Stimulated activated CD4-positive, alpha-beta T cell treated with anti-CD3 and anti-CD28 coated beads, Interleukin-4, amount 100 ng/mL, for 4 hours (primary cell): ENCODE measurements at places on chromosomes 2 and 18.

- DNase-seq, result no peak
These were observed 9.7 kb upstream of the DNAJB2 start for GRCh38 chr2:219269362-219270054.

GRCh38 chr2:191435141-191435540 is 189.9 kb downstream of the MYO1B start:
- DNase-seq, result no peak

DNA sequence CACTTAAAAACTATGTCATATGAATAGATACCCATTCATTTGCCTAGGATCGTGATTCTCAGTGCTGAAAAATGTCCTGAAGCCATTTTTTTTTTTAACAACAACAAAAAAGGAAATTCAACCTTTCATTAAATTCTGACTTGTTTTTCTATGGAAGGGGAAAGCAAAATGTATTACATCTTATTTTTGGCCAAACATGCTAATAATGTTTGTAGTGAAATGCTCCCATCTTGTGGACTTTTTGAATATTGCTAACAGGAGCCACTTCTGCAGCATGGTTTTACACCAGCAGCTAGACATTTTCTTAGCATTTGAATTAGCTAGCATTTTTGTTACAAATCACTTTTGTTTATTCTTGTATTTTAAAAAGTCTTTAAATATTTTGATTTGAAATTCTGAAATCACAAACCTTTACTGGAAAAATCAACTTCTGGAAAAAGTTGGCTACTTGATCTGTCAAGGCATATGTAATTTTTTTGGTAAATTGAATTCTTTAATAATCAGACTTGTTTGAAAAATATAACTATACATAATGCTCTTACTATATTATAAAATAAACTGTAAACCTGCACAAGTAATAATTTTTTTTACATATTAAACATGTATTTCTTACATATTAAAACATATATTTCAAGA is 75.8 kb downstream of the KIDINS220 start:
- DNase-seq, result no peak

GRCh38 chr2:221608442-221608841 is 36.3 kb upstream of the EPHA4 start:
- DNase-seq, result no peak

DNA sequence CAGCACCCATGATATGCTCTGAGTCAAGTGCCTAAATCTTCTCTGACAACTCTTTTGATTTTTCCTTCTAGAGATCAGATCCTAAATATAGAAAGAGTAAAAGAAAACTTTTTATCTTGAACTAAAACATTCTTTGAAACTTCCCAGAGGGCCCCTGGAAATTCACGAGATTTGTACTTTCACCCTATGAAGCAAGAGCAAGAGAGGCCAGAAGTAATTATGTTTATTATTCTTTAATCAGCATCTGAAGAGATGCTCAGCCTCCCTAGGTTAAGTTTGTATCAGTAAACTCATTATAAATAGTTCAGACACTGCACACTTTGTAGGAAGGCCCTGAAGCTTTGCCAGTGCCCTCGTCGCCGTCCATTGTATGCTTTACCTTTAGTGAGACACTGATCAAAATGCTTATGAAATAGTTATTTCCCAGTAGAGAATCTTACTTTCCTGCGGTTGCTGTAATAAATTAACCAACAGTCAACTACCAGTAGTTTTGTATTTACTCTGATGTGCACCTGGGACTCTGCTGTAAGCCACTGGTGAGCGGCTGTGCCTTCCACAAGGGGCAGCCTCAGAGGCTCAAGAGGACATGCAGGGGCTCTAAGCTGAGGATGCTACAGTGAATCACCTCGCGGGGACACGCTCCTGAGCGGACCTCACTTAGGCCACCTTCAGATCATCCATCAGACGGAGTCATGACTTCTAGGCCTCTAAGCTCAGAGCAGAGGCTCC is 71.9 kb downstream of the BIN1 start:
- no peak for DNase-seq

DNA sequence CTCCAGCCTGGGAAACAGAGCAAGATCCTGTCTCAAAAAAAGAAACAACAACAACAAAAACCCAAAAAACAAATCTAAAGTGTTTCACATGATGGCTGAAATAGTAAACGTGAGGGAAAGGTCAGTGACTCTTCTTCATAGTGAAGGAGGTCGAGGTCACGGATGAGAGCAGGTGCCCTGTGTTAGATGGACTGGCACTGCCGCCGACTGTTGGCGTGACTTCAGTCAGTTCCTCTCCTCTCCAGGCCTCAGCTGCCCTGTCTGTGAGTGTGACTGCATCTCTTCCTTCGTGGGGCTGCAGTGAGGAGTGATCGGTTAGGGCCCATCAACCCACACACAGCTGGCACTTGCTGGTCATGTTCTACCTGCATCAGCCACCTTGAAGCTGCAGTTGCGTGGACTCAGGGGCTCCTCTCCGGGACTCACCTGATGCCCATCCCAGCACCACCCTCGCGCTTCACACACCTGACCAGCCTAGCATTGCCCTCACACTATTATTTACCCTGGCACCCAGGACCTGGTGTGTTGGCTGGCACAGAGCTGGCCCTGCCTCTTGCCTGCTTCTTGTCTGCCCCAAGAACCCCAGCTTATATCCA is 30.1 kb upstream of the TMEM87B start:
- no peak for DNase-seq

- DNase-seq, result no peak
These were observed 90.9 kb upstream of the CDH7 start for GRCh38 chr18:65659912-65660311.

DNA sequence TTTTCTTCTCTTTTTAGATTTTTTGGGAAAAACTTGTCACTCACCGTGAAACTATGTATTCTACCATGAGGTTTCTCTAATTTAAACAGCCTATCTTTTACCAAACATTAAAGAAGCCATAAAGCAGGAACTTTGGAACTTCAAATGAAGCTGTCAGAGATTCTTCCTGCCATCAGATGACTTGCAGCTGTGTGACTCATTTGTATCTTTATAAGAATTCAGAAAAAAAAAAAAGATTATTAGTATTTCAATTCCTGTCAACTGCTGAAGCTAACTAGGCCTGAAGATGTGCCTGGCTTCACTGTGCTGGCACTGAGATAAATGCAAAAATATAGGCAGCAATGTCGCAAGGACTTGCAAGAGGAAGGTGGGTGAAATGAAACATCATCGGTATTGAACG is 1399.1 kb upstream of the PIK3C3 start:
- DNase-seq, result no peak

- no peak for DNase-seq
These were observed 36.8 kb downstream of the ADAM23 start for GRCh38 chr2:206480161-206480560.

GRCh38 chr2:127324635-127325034 is 30.7 kb upstream of the ERCC3 start:
- no peak for DNase-seq

- DNase-seq, result no peak
These were observed 435.1 kb downstream of the DLGAP1 start for GRCh38 chr18:4020026-4020425.

GRCh38 chr2:188130317-188130716 is 161.4 kb upstream of the GULP1 start:
- no peak for DNase-seq

- DNase-seq, result no peak
These were observed 451.0 kb upstream of the SETBP1 start for GRCh38 chr18:44229693-44230108.

- DNase-seq, result no peak
These were observed 87.1 kb downstream of the HS1BP3 start for GRCh38 chr2:20563833-20564232.

DNA sequence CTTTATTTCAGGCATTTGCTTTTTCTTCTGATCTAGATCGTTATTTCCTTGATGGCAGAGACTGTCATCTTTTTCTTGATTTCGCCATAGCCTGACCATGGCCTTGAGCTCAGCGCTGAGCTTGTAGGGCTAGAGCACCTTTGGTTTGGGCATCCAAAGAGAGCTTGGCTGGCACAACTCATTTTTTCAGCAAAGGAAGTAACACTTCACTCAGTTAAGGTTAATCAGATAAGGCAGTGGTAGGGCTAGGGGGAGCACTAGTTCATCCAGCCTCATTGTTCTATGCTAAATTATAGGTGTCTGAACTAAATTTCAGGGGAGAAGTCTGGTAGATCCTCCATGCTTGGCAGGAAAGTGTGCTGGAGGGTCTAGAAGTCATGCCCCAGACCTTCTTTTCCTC is 125.0 kb downstream of the SETBP1 start:
- no peak for DNase-seq

DNA sequence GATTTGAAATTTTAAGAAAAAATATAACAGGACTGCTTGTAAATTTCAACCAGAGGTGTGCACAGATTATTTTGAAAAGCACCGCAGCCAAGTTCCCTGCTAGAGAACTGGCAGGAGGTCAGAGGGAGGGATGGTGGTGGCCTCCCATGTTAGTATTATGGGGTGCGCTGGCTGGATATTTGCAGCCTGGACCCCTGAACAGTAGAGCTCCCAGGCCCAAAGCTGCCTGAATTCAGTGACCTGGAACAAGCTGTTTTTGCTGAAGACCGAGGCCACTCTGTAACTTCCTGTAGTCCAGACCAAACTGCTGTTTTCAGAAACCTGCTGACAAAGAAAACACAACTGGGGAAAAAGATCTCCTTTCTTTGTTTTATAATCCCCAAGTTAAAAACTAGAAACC is 314.3 kb downstream of the TNS1 start:
- DNase-seq, result no peak

DNA sequence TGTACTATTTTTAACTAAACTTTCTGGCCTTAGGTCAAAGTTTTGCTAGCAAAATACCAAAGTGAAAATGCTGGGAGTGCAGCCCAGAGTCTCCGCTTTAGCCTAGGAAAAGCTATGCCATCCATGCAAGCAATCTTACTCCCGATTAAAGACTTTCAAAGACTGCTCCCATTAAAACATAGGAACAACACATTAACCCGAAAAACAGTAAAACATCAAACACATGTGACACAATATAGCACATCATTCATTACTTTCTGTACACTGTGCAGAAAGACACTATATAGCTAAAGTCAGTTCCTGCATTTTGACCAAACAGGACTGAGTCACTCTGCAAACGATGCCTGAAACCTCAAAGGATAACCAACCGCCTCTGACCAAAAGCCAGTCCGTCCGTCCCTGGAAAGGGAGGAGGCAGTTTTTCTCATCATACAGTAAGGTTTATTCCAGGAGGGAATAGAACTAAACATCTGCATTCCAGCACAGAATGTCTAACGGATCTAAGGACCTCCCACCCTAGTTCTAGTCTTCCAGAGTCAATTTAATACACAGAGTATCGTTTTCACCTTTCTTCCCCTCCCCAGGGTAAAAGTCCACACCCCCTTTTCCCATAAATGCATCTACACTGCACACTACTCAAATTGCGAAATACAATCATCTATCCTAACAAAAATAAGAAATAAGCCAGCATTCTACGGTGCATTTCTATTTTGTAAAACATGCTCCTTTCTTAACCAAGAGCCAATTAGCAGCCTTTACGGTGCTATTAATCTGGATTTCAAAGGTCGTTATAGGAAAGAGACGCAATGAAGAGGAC is 1.7 kb downstream of the ROCK2 start:
- no peak for DNase-seq

GRCh38 chr18:79479761-79480161 is 84.0 kb downstream of the NFATC1 start:
- no peak for DNase-seq

- no peak for DNase-seq
These were observed 4.1 kb upstream of the RAD51AP2 start for GRCh38 chr2:17522303-17522702.

- no peak for DNase-seq
These were observed 63.7 kb downstream of the BABAM2 start for GRCh38 chr2:27954221-27954673.

DNA sequence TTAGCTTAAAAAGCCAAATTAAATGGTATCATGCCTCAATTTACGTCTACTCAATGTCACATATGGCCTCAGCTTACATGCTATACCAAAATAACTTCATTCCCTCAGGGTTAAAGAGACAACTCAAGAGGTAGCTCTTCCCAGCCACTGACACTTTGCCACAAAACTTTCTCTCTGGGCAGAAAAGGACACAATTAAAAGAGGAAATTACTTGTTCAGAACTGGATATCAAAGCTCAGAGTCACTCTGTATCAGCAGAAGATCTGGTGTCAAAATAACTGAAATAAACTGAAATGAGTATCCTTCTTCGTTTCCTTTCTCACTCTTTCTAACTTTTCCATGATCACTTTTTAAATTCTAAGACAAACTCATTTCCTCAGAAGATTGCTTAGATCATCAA is 108.7 kb downstream of the ZNF521 start:
- no peak for DNase-seq

DNA sequence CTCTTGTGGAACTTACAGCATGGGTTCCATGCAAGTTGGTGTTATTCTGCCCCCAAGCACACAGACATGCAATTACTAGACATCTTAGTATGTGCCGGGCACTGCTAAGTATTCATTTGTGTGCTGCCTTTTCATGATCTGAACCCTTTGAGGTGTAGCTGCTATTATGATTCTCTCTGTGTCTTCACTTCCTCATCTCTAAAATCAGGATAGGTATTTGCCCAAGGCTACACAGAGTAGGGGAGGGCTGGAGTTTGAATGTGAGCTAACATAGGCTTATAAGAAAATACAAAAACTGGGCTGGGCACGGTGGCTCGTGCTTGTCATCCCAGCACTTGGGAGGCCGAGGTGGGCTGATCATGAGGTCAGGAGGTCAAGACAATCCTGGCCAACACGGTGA is 27.2 kb downstream of the FASTKD2 start:
- no peak for DNase-seq

- no peak for DNase-seq
These were observed 1879.4 kb upstream of the PIK3C3 start for GRCh38 chr18:40075616-40076015.

- no peak for DNase-seq
These were observed 11.4 kb upstream of the DYNC1I2 start for GRCh38 chr2:171675810-171676345.

GRCh38 chr2:67579216-67579615 is 182.1 kb downstream of the ETAA1 start:
- no peak for DNase-seq

- DNase-seq, result no peak
These were observed 9.8 kb downstream of the MYOM1 start for GRCh38 chr18:3209859-3210569.
